ENCODE measurements at places on chromosomes 2 and 18. TPM values are rescaled to one million over a fixed set of nuclear protein-coding genes. Genes with fewer than 3 reads are reported as not detected.

The UGT1A5 gene
- not detected for total RNA-seq

GRCh38 chr2:108165729-108166128, 74.0 kb upstream of the SULT1C3 start:
- no peak for DNase-seq

The RND3 gene
- 56.9 TPM for total RNA-seq

The ACOXL gene
- total RNA-seq, result not detected

- no peak for DNase-seq
Measured at GRCh38 chr18:50819027-50819727, 639 bp downstream of the MRO start.

GRCh38 chr2:77387324-77387723, 134.9 kb downstream of the LRRTM4 start:
- no peak for DNase-seq

- DNase-seq, result no peak
Measured at GRCh38 chr18:59837586-59837985, 62.2 kb upstream of the PMAIP1 start.

GRCh38 chr2:23330214-23330613, 54.8 kb upstream of the KLHL29 start:
- no peak for DNase-seq

The TMEFF2 gene
- total RNA-seq, result not detected

DNA sequence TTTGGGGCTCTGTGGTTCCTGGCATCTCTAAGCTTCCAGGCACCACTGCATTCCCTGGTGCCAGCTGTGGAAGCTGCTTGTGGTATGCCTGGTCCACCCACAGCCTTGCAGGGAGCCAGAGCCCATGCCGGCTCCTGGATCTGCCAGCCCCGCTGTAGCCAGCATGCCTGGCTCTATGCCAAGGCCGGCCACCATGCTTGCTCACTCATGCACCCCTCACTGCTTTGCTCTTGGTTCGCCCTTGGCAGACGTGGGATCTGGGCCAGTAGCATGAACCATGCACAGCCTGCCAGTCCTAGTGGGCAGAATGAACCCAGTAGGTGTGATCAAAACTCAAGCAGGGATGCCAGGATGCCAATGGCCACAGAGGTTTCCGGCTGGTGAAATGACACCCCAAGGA, 634.2 kb upstream of the TMEFF2 start:
- DNase-seq, result no peak

The POMC gene
- 1.1 TPM for total RNA-seq

The CTAGE1 gene
- not detected for total RNA-seq

GRCh38 chr2:185142677-185143076, 544.3 kb downstream of the ZNF804A start:
- no peak for DNase-seq

- DNase-seq, result no peak
Measured at GRCh38 chr2:241924069-241924908, 54.8 kb downstream of the RTP5 start.

The MC5R gene
- not detected for total RNA-seq

The FLACC1 gene
- 5.4 TPM for total RNA-seq

The ROCK2 gene
- 91.6 TPM for total RNA-seq

DNA sequence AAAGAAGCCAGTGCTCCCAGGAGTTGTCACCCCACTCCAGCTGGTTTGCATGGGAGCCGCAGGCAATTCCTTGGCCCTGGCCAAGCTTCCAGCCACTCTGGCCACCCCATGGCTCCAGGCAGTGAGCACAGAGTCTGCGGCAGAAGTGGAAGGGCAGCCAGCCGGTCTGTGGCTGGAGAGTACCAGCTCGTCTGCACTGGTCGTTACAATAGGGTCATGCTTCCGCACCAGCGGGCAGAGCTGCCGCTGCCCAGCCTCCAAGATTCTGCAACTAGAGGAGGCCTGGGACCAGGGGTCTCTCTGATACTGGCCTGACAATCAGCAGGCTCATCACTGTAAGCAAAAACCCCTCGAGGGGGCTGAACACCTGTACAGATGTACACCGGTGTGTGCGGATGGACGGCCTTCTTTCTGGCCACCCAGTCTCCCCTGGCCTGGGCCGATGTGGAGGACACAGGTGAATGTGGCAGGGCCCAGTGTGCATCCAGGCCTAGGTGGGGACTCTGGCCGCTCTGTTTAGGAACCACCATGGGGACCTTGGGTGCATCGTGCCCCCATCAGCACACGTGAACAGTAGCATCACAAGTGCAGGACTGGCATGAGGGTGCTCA, 51.9 kb upstream of the ODC1 start:
- peak; percentile 49 for DNase-seq

The ALPG gene
- total RNA-seq, result not detected

DNA sequence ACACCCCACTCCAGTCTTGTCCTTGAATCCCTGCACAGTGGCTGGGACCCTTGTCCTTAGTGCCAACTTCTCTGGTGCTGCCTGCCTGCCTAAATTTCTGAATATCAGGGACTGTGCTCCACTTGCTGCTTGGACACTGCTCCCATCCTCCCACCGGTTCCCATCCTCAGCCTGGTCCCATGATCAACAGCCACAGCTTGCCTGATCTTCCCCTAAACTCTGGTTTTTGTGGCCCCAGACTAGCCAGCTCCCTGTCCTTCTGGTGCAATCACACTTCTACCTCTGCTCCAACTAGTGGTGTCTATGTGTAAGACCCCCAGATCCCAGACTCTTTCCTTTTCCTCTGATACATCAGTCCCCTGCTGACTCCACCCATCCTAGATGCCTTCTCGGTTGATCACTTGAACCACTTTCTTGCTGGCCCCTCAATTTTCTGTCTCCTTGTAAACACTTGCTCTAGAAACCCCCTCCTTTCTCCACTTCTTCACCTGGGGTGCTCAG, 37.2 kb upstream of the POLE4 start:
- no peak for DNase-seq

The SCYGR4 gene
- not detected for total RNA-seq

The CD28 gene
- 3.4 TPM for total RNA-seq

The DTNA gene
- 81.8 TPM for total RNA-seq

GRCh38 chr18:80076379-80076778, 32.7 kb upstream of the ADNP2 start:
- no peak for DNase-seq

The SCG2 gene
- total RNA-seq, result 0.80 TPM

DNA sequence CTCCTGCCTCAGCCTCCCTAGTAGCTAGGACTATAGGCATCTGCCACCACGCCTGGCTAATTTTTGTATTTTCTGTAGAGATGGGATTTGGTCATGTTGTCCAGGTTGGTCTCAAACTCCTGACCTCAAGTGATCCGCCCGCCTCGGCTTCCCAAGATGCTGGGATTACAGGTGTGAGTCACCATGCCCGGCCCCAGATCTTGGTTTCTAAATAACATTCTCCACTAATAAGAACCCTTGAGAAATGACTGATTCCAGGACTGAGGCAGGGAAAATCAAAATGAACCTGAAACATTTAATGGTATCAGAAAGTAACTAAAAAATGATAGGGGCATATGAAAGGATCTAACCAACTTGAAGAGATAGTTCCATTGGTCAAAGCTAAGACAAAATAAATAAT, 34.0 kb downstream of the BMPR2 start:
- DNase-seq, result no peak

- DNase-seq, result no peak
Measured at GRCh38 chr2:67277450-67277849, 119.7 kb upstream of the ETAA1 start.

The MYO5B gene
- 9.9 TPM for total RNA-seq

The PROKR1 gene
- 0.18 TPM for total RNA-seq

- DNase-seq, result no peak
Measured at GRCh38 chr2:64875368-64875767, 113.8 kb upstream of the SLC1A4 start.

DNA sequence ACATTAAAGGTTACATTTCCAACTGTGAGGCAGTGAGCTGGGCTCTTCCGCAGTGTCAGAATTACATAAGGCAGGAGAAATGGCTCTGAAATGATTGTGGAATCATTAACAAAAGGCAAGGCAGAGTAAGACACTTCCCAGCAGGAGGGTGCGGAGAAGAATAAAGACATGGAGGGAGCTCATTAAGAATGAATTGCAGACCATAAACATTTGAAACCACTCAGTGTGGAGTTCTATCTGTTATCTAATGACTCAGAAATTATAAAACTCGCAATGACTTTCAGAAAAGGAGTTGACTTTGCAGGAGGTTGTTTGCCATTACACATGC, 77.0 kb downstream of the SMIM21 start:
- no peak for DNase-seq

The DLX2 gene
- 0.27 TPM for total RNA-seq

DNA sequence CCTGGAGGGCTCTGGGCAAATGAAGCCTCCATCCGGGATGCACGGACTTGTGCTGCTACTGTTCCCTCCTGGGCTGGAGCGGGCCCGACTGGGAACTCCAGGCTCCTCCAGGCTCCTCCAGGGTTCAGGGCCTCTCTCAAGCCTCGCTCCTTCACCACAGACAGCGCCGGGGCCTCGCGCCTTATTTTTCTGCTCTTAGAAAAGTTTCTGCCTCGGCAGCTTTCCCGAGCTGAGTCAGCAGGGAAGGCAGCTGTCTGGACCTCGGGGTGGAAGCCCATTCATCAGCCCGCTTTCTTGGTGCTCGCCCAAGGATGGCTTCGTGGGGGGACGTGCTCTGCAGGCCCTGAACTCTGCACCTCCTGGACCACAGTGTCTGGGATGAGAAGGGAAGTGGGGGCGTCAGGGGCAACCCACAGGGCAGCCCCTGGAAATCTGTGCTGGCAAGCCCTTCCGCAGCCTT, 12.9 kb upstream of the TEX51 start:
- DNase-seq, result peak; percentile 76

GRCh38 chr2:99939135-99939534, 203.3 kb downstream of the AFF3 start:
- DNase-seq, result no peak

The TFPI gene
- 106 TPM for total RNA-seq

- DNase-seq, result no peak
Measured at GRCh38 chr18:6994771-6995430, 122.7 kb downstream of the LAMA1 start.

DNA sequence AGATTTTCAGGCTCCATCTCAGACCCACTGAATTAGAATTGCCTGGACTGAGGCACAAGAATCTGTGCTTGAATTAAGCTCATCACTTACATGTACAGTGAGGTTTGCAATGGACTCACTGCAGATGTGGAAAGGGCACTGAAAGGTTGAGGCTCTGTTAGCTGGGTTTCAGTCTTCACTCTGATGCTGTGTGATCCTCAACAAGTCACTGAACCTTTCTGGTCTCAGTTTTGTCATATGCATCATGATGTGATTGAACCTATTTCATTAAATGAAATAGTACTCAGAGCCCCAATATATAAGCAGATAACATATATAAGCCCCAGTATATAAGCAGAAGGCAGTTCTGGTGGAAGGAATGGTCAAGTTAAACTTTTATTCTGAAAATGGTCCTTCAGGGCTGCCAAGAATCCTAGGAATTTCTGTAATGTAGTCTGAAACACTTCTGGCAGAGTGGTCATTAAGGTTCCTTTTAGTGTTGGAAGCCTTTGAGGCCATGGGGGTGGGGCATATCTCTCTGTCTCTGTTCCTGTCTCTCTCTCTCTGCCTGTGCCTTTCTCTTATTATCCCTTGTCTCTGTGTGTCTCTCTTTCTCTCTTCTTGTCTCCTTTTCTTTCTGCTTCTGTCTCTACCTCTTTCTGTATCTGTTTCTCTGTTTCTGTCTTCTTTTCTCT, 110.4 kb downstream of the ADCYAP1 start:
- DNase-seq, result no peak

DNA sequence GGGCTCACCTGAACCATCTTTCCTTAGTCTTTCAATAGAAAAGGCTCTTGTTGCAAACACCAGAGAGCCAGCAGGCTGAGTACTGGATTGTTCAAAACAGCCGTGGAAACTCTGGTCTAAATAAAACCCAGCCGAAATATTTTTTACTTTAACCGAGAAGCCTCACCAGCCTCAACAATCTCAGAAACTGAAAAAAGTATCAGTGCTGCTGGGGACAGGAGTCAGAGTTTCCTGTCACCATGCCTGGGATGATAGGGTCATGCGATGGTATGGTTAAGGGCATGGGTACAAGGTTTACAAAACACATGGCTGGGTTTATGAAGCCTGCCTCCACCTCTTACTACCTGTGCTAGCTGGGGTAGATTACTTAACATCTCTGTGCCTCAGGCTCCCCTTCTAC, 55.3 kb upstream of the FZD7 start:
- no peak for DNase-seq

GRCh38 chr2:230218421-230218820, 1.4 kb downstream of the SP110 start:
- DNase-seq, result no peak

DNA sequence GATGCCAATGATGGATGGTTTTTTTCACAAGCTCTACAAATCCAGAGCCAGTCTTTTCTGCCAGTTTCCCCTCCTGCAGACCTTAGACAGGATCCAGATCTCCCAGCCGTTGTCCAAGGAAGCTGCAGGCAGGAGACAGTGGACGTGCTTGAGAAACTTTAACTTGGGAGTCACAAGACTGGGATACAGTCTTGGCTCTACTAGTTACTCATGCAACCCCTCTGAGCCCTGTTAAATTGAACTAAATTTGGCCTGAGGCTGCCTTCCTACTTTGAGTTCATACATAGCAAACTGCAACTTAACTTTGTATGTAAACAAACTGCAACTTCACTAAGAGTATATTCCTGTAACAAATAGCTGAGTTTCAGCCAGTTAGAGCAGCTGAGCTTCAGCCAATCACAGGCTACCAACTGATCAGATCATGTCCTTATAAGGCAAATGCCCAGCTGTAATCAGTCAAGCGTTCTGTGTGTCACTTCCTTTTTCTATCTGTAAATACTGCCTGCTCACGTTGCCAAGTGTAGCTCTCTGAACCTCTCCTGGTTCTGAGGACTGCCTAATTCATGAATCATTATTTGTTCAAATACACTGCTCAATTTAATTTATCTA, 140.9 kb downstream of the CAPN13 start:
- DNase-seq, result no peak

- DNase-seq, result no peak
Measured at GRCh38 chr18:47582093-47582492, 330.6 kb upstream of the SKOR2 start.

Measured in sciatic nerve (tissue), 2 donors.